Fibroblast of villous mesenchyme (primary cell): ENCODE measurements at places on chromosomes 1 and 21.

DNA sequence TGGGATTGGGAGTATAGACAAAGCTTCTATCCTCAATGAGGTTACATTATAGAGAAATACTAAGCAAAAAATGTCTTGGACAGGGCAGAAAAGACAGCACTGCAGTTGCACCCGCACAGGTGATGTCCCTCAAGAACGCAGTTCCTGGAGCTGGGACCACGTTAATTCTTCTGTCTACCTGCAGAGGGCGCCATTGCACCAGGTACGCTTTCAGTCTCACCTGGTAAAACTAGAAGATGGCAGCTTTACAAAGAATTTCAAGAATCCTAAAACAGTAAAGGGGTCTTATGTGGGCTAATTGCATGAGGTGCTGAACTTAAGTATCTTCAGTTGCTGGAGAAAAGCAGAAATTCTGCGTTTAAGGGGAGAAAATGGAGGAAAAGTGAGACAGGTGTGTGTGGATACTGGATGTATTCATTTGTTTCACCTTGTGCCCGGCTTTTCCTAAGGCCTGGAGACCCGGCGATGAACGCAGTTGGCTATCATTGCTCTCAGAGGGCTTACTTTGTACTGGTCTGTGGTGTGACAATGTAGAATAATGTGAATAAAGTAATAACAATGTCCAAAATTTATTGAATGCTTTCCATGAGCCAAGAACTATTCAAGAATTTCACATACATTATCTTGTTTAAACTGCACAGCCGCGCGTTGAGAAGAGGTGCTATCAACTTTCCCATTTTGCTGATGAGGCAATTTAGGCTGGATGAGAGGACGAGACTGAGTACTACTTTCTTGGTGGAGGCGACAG is 276.3 kb upstream of the GREM2 start:
- peak; percentile 3 for DNase-seq

GRCh38 chr1:38152351-38153065 is 105.9 kb upstream of the POU3F1 start:
- DNase-seq, result no peak

GRCh38 chr1:1627261-1627828 is 4.6 kb upstream of the MMP23B start:
- no peak for DNase-seq

- no peak for DNase-seq
These were observed 56.6 kb downstream of the PLXNA2 start for GRCh38 chr1:208187499-208188041.

- DNase-seq, result no peak
These were observed 141.4 kb downstream of the LHX8 start for GRCh38 chr1:75275631-75276030.

DNA sequence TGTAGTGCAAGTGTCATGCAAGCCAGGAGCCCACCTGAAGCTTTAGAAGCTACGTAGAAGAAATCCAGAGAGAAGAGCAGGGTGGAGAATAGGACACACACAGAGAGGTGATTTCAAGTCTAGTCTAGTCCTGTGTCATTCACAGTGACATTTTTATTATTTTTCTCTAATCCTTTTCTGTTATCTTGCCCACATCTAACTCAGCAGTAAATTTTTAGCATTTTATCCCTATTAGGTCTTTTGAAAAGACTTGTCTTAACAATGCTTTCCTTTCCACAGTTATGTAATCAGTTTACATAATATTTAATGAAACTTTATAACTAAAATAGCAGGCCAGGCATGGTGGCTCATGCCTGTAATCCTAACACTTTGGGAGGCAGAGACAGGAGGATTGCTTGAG is 198.6 kb downstream of the ADGRL2 start:
- no peak for DNase-seq

DNA sequence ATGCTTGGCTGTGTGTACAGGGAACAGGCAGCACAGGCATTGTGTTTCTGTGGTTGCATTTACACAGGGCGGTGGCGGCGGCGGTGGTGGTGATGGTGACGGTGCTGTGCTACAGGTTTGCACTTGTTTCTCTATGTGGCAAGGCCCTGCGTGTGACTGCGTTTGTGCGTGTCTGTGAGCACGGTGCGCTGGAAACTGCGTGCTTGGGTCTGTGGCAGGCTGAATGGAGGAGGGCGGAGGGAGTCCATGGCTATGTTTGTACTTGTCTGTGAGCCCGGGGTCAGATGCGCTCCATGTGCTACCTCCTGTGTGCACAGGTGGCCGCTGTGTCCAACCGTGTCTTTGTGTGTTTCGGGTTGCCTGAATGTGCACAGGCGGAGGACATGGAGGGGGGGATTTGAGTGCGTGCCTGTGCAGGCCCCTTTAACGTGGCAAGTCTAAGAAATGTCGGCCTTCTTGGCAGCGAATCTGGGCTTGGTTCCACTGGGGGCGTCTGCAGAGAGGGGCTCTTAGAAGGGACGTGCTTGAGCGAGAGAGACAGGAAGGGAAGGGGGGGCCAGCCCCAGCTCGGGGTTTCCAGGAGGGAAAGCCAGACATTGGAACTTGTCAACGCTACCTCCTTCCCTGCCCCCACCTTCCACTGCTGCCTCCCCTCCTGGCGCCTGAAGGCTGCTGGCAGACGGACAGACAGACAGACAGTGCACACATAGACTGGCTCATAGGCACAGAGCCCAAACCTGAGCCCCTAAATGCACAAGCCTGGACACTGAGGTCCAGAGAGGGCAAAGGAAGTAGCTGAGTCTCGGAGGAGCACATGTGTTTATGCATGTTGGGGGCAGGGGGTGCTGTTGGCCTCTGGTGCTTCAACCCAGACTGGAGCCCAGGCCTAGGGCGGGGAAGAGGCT is 32.7 kb upstream of the WASF2 start:
- DNase-seq, result peak; percentile 44

DNA sequence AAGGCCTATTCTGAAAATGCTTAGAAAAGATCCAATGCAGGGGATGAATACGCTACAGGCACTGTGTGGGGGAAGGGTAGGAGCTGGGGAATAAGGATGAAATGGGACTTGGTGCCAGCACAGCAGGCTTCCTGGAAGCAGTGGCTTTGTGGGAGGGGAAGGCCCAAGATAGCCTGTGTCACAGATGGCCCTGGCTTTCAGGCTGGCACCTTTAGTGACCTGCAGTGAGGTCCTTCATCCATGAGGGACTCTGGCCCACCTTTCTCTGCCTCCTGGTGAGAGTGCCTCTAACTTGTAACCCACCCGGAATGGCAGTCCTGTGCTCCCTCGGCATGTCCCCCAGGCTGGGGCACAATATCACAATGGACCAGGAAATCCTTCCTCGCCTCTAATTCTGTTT is 919 bp downstream of the CHI3L1 start:
- DNase-seq, result no peak

DNA sequence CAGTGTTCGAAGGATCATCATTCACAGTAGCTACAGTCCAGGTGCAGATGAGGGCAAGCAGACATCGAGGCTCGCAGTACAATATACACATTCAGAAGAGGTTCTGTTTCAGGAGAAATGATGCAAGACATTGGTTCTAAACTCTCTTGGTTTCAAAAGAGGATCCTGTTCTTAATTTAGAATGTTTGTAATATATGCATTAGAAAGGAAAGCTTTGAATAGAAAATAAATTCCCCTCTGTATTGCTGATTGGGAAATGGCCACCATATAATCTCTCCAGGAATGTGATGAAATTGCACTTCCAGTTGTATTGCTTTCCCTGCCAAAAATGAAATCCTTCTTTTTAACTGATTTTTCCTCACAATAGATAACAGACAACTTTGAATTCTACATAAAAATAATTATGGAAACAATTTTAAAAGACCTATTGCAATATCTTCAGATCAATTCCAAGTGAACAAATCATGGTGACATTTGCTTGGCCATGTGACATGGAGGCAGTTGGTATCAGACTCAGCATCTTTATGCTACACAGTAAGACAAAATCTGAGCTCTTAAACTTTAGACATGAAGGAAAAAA is 27.6 kb upstream of the SIPA1L2 start:
- no peak for DNase-seq

DNA sequence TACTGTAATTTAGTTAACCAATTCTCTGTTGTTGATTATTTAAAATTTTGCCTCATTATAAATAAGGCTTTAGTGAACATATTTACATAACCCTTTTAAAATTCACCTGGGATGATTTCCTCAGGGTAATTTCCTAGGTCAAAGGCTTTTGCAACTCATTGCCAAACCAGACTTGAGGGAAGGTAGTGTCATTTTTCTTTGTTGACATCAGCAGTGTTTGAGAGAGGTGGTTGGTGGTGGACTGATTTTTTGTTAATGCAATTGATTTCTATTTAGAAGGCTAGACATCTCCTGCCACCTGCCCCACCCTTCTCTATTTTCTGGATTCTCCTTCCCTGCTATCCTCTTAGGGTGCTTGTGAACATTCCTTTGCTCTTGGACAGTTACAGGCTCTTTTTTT is 116.8 kb downstream of the HHAT start:
- DNase-seq, result no peak

GRCh38 chr1:85471558-85471957 is 6.6 kb upstream of the DDAH1 start:
- DNase-seq, result no peak

- DNase-seq, result no peak
These were observed 56.3 kb upstream of the NEK2 start for GRCh38 chr1:211731456-211732292.

DNA sequence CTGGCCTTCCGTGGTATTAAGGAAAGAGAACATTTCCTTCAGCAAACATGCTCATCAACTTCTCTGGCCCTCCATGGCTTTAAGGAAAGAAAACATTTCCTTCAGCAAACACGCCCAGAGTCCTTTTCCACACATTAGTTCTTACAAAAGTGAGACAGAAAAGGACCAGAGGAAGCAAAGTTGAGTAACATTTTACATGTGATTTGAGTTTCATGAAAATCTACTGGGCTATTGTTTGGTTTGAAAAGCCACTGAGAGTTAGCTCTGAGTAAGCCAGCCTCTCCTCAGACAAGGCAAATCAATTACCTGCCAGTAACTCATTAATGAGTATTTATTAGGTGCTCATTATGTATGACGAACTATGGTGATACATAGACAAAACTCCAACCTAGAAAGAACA is 78.0 kb downstream of the NID1 start:
- no peak for DNase-seq
